ENCODE measurements at places on chromosomes 16 and 17. TPM values are rescaled to one million over a fixed set of nuclear protein-coding genes. Genes with fewer than 3 reads are reported as not detected.

DNA sequence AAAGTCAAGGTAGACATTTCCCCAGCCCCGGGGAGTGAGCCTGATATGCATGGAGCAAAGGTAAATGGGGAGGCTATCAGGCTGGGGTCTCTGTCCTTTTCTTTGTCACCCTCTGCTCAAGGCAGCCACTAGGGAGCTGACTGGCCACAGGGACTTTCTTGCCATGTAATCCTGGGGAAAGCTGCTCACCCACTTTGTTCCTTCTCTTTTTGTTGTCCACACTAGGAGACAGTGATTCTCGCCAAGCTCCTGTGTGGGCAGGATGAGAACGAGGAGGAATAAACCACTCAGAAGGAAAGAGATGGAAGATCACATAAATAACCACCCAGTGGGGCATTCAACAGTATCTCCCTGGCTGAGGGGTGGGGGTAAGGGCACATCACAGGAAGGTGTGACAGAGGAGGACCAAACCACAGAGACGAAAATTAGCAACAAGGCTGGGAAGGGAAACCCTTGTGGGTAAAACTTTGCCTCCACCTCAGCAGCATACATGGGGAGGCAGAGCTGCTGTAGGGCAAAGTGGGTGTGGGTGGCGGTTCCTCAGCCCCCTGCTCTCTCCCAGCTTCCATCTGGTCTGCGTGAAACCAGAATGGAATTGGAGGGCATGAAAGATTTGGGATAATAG is 26.2 kb upstream of the CCL1 start:
- H3K27me3 ChIP-seq, result peaks cover 43% of the 10 kb centered on the region
- no peaks in the 10 kb centered on the region for H3K4me1 ChIP-seq
- H3K4me3 ChIP-seq, result no peak overlapping the region
- no peaks in the 10 kb centered on the region for H3K36me3 ChIP-seq
- H3K27ac ChIP-seq, result no peak overlapping the region
- DNase-seq, result no peak

DNA sequence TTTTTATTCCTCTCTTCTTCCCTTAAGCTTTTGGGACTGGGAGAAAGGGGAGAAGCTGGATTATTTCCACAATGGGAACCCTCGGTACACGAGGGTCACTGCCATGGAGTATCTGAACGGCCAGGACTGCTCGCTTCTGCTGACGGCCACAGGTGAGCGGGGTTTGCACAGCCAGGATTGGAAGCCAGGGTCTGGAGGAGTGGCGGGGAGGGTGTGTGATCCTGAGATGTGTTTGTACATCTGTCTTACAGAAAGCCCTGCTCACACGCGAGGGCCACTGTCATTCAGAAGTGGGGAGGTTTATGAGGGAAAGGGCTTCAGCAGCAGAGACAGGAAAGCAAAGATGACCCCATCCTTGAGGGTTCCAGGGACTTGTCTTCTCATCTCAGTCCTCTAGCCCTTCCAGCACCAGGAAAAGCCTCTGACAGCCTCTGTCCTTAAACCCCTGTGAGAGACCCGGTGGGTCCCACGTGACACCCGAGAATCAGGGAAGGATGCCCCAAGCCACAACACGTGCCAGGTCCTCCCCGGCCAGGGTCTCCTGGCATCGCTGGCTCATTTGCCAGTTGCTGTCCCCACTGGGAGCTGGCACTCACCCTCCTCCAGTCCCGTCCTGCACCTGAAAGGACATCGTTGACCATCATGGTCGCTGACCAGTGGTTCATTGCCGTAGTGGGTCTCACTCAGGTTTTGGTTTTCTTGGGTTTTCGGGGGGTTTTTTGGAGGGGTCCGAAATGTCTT is 44.3 kb upstream of the CHMP6 start:
- peaks cover 1% of the 10 kb centered on the region for H3K4me1 ChIP-seq
- no peaks in the 10 kb centered on the region for H3K27me3 ChIP-seq
- no peak for DNase-seq
- H3K27ac ChIP-seq, result no peak overlapping the region
- peaks cover 26% of the 10 kb centered on the region for H3K36me3 ChIP-seq

- H3K4me1 ChIP-seq, result peaks cover 16% of the 10 kb centered on the region
- H3K27me3 ChIP-seq, result no peaks in the 10 kb centered on the region
- H3K36me3 ChIP-seq, result no peaks in the 10 kb centered on the region
- H3K27ac ChIP-seq, result no peak overlapping the region
- no peak for DNase-seq
- no peak overlapping the region for H3K4me3 ChIP-seq
Observed at GRCh38 chr17:8387914-8388651, 5.1 kb upstream of the RPL26 start.

DNA sequence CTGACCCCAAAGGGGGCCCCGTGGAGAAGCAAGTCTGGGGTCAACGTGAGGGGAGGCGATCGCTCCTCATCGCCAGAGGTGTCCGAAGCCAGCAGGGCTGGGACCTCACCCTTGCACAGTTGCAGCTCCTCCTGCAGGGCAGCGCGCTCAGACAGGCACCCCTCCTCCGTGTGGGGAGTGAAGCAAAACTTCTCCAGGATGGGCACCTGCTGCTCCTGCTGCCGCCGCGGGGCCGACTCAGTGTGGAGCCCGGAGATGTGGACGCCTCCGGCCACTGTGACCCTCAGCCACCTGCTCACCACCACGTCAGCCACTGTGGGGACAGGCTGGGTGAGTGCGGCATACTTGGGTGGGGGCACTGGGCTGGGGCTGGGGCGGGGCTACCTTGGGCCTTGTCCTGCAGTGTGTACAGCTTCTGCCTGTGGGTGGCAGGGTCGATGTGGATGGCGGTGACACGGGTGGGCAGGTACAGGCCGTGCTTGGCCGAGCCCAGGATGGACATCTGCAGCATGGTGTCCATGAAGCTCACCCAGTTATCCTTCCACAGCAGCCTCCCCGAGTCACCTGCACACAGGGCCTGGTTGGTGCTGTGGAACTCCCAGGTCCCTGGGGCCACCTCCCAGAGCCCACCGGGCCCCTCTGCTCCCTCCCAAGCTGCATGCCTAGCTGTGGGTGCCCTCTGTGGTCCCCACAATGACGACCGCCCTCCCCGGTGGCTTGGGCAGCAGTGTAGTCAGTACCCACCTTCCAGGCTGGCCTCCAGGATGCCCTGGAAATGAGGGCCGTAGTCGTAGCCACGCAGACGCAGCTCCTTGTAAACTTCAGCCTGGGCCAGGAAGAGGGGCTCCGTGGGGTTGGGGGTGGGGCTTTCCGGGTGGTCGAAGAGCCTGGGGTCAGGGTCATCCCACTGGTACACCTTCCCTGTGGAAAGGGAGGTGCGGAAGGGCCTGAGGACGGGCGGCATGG is 10.8 kb downstream of the FASN start:
- no peaks in the 10 kb centered on the region for H3K4me1 ChIP-seq
- H3K4me3 ChIP-seq, result no peak overlapping the region
- H3K27me3 ChIP-seq, result no peaks in the 10 kb centered on the region
- H3K27ac ChIP-seq, result no peak overlapping the region

DNA sequence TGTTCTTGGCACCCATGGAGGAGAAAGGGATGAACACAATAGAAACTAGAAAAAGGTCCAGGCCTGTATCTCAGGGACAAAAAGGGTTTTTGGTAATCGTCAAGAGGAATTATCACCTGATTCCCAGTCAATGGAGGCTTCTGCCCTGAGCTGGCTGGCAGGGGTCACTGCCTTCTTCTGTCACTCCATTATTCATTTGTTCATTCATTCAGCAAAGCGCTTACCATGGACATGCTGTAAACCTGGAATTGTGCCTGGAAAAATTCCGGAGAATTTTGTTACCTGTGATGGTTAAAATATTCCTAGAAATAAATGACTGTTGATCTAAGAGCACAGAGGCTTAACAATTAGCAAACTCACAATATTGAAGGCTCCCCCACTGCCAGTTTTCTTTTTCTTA is 212.3 kb downstream of the SHISA9 start:
- H3K4me3 ChIP-seq, result no peak overlapping the region
- no peak for DNase-seq
- H3K27me3 ChIP-seq, result no peaks in the 10 kb centered on the region

DNA sequence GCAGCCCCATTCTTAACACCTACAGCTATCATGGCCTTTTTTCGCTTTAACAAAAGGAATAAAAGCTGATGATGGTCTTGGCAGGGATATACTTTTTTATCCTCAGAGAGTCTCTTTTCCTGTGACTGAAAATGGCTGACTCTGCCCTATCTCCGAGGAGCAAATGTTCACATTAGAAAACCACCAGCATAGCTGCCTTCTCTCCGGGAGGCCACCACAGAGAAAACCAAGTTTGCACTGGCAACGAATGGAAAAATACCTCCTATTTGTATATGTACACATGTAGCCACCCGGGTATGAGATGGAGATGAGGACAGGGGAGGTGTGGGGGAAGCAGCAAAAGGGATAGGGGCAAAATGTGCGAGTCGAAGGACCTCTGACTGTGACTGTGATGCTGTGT is 88.2 kb downstream of the STX8 start:
- H3K4me3 ChIP-seq, result no peak overlapping the region
- no peaks in the 10 kb centered on the region for H3K4me1 ChIP-seq
- DNase-seq, result no peak
- H3K27me3 ChIP-seq, result no peaks in the 10 kb centered on the region

The WFIKKN2 gene
- total RNA-seq, result 0.60 TPM

The DNAI2 gene
- total RNA-seq, result not detected

The GSDMA gene
- total RNA-seq, result not detected

The KIF18B gene
- total RNA-seq, result 19.2 TPM
